ENCODE measurements at places on chromosomes 3 and 15.

DNA sequence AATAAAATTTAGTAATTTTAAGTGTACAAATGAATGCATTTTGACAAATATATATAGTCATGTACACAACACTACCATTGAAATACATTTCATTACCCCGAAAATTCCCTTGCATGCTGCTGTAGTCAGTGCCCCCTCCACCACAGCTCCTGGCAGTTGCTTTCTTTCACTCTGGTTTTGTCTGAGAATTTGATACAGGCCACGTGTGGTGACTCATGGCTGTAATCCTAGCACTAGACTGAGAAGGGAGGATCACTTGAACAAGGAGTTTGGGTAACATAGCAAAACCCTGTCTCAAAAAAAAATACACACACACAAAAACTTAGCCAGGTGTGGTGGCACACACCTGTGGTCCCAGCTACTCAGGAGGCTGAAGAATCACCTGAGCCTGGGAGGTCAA lies 65.4 kb downstream of the TFRC start:
- no peak for DNase-seq

DNA sequence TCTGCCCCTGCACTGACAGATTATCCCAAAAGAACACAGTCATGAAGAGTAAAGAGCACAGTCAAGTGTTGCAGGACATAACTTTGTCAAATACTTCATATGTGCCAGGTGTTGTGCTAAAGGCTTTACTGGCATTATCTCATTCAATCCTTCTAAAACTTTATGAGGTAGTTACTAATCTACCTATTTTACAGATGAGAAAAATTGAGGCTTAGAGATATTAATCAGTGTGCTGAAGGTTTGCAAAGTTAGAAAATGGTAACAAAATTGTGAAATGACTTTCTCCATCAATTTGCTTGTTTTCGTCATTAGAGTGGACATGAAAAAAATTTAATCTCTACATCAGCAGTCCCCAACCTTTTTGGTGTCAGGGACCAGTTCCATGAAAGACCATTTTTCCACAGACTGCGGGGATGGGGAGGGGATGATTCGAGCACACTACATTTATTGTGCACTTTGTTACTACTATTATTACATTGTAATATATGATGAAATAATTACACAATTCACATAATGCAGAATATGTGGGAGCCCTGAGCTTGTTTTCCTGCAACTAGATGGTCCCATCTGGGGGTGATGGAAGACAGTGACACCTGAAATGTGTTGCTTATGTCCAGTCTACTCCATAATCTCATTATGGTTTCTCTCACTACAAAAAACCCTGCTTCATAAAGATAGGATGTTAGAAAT lies 8.6 kb upstream of the CAPN7 start:
- no peak for DNase-seq

GRCh38 chr3:100400419-100400779 lies 490 bp downstream of the TOMM70 start:
- no peak for DNase-seq

- DNase-seq: no peak
Observed at GRCh38 chr3:32842531-32842931, 24.7 kb downstream of the TRIM71 start.

GRCh38 chr3:64179249-64179648 lies 46.0 kb downstream of the PRICKLE2 start:
- no peak for DNase-seq

DNA sequence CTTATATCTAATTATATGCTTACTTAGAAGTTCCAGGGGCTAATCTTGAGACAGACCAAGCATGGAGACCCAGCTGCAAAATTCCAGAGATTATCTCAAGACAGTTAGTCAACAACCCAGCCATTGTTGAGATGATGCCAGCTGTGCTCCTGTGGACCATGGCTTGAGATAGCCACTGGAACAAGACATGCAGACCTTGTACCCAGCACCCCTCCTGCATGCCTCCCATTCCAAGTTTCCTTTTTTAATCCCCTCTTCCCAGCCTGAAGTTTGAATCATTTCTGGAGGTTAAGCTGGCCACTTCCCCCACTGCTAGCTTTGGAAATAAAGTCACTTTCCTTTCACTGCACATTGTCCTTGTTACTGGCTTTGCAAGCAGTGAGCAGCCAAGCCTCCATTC lies 53.8 kb downstream of the IMPG2 start:
- no peak for DNase-seq

- no peak for DNase-seq
Observed at GRCh38 chr15:86362555-86362954, 282.9 kb downstream of the AGBL1 start.

- DNase-seq: no peak
Observed at GRCh38 chr3:194300382-194300758, 50.8 kb downstream of the CPN2 start.

DNA sequence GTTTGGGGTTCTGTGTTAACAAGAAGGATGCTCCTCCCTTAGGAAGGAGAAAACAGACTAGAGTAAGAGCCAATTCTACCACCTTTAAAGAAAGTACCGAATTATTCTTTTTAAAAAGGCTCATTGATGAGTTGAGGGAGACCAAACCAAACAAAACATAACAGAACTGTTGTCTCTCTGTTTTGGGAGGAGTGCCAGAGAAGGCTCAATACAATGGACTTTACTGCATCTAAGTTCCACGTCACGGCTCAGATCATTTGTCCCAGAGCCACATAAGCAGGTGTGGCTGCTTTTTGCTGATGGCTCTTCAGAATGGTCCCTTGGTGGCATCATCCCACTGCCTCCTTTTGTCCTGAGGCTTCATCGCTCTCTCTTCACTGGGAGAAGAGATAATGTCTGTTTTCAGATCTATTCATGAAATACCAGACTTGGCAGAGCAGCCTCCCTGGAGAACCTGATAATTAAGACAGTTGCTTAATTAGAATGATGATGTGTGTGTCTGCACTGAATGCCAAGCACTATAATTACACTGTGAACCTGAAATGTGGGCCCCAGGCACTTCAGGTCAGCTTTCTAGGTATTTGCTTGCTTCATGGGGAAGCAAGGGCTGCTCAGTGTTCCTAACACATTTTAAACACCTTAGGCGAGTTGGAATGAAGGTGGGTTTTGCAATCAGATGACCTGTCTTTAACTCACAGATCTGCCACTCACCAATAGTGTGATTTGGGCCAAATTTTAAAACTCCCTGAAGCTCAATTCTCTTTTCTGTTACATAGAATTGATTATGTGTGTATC lies 335.2 kb upstream of the MCTP2 start:
- DNase-seq: no peak

- no peak for DNase-seq
Observed at GRCh38 chr3:192899540-192899982, 18.1 kb downstream of the MB21D2 start.

DNA sequence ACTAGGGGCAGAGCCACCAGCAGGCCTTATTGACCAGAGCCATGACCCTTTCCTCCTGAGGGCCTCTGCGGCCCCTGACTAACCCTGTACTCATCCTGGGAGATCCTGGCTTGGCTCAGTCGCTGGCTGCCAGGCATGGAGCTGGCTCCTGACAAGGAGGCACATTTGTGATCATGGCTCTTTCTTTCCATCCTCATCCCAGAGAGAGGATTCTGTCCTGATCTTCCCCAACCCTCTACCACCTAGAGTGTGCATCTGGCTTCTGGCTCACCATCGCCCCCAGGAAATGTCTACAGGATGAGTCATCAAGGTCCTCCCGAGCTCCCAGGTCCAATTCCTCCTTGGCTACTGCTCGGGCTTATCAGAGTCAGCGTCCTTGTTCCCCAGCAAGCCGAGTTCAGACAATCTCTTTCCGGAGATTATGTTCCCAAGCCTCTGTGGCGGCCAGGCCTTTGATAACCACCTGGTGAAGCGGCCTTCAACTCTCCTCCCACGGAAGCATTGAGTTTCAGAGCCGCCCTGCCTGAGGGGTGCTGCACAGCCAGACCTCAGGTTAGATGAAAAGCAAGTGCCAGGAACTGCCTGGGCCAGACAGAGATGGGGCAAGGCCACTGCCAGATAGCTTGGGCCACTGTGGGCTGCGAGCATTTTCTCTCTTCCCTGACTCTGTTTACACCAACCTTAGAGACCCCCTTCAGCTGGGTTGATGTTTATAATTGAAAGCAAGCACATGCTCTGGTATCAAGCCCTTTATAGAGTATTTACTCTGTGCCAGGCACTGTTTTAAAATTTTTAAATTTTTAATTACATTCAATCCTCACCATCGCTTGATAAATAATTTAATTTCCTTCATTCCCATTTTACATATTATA lies 44.3 kb upstream of the MRPS22 start:
- no peak for DNase-seq

DNA sequence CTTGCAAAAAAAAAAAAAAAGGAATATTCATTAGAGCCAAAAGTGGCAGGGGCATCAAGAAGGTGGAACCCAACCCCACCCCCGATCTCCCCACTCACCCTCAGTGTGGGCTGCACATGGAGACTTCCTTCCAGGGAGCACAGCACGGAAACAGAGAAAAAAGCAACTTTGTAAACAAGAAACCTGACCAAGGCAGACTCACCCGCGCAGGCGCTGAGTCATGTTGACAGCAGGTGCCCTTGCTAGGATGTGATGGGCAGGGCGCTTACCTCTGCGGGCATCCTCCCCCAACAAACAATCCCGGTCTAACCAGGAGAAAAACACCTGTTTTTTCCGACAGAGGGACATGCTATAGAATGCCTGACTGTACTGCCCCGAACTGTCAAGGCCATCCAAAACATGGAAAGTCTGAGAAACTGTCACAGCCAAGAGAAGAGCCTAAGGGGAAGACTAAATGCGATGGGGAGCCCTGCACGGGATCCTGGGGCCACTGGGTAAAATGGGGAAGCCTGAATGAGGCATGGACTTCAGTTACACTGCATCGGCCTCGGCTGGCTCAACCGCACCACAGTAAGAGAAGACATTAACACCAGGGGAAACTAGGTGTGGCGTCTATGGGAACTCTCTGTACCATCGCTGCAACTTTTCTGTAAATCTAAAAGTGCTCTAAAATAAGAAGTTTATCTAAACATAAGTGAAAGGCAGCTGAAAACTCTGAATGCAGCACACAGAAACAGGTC lies 66.7 kb upstream of the GATA2 start:
- DNase-seq: no peak

GRCh38 chr3:150223558-150223957 lies 184.5 kb upstream of the TSC22D2 start:
- DNase-seq: no peak

- DNase-seq: no peak
Observed at GRCh38 chr3:139836698-139837464, 98.1 kb upstream of the CLSTN2 start.

DNA sequence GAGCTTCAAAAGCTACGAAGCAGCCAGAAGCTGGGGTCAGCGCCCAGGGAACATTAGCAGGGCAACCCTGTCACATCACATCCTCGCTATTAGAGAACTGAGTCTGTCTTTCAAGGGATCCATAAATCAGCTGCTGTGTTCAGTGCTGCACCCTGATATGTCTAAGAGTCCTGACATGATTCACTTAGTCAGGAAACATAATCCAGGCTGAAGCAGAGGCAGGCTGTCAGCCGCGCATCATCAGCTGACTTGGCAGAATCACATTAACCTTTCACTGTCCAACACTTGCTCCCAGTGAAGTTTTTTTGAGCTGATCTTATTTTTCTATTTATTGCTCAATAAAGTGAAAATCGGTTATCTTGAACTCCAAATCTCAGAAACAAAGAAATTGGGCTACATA lies 23.5 kb downstream of the MYH15 start:
- no peak for DNase-seq

DNA sequence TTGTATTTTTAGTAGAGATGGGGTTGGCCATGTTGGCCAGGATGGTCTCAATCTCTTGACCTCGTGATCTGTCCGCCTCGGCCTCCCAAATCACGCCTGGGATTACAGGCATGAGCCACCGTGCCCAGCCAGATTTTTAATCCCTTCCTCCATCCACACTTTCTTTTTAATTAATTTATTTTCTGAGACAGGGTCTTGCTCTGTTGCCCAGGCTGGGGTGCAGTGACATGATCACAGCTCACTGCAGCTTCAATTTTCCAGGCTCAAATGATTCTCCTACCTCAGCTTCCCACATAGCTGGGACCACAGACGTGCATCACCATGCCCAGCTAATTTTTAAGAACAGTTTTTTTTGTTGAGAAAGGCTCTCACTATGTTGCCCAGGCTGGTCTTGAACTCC lies 43.6 kb downstream of the RAF1 start:
- no peak for DNase-seq

DNA sequence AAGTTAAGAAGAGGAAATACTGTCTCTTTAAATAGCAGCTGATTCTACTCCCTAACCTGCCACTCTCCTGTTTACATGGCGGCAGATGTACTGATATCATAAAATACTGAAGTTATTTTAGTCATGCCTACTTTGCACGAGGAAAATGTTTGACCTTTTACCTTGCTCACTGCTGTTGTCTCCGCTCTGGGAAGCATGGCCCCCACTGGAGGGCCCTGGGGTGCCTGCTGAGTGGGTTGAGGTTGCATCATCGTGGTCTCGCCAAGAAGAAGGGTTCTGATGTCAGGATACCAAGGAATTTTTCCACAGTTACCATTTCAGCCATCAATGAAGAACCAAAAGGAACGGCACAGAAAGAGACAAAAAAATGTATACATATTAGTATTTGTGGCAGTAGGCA lies 16.7 kb downstream of the MEIS2 start:
- DNase-seq: no peak

GRCh38 chr3:42498034-42498433 lies 4.4 kb upstream of the VIPR1 start:
- DNase-seq: no peak

DNA sequence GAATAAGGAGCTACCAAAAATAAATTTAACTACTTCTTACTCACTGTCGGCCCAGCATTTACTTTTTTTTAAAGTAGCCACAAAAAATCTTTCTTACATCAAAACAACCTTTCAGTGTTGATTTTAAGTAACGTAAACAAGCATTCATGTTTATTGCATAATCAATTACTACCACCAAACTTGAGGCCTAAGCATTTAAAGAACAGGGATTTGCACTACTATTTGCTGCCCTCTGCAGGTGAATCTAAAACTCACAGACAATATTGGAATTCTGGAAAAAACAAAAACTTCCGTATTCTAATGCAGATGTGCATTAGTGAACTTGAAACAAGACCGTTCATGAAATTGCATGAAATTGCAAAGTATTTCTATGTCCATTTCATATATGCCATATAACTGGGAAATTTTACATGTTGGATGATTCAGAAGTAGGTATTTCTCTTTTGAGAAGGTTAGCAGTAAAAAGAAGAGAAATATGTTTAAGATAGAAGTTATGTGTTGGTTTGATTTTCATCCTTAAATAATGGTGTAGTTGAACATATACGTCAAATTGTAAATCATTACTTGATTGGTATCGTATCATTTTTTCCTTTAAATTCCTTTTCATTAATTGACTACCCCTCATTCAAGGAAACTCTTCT lies 55.6 kb downstream of the CGGBP1 start:
- no peak for DNase-seq

DNA sequence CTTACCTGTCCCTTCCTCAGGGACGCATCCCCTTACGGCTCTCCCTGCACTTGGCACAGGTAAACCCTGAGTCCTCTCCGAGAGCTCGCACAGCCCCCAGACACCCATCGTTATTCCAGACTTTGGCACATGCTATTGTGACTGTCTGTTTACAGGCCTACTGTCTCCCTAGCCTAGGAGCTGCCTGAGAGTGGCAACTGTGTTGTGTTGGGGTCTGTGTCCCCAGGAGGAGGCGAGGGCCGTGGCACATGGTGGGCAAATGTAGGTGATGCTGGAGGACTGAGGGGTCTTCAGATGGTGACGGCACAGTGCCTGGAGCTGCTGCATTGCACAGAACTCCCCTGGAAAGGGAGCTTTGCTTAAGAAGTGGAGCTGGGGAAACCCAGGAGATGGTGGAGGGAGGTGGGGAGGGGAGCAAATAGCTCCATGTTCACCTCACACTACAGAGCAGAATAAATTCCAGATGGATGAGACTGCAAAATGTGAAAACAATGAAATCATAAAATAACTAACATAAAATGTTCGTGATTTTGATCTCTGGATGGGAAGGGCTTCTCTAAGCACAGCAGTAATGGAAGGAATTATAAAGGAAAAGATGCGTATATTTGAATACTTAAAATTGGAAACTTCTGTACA lies 96.5 kb downstream of the SMAD6 start:
- DNase-seq: no peak

Measured in stimulated activated CD8-positive, alpha-beta memory T cell treated with anti-CD3 and anti-CD28 coated beads, Interleukin-7, amount 100 ng/mL, for 1 hour (primary cell).